ENCODE measurements at places on chromosomes 11 and 22. TPM values are rescaled to one million over a fixed set of nuclear protein-coding genes. Genes with fewer than 3 reads are reported as not detected.

Gene KLHDC7B
- total RNA-seq = 49.1 TPM

Gene OR52N4
- 1.4 TPM for total RNA-seq

Gene CRYBB3
- total RNA-seq = 0.77 TPM

Gene TYR
- total RNA-seq = not detected

DNA sequence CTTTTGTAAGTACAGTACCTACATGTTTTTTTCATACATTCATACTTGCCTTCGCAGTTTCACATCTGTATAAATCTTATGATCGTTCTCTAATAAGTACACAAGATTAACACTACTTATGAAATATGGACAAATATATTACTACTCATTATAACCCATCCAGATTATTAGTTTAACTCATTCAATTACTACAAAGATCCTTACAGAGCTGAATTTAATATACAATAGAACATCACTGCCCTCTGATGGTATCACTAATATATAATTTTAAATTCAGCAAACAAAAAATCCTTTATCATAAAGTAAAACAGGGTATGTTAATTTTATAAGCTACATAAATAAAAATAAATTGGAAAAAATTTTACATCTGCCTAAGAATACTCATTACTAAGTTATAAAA, 7.4 kb downstream of the SVIP start:
- no peak for DNase-seq

DNA sequence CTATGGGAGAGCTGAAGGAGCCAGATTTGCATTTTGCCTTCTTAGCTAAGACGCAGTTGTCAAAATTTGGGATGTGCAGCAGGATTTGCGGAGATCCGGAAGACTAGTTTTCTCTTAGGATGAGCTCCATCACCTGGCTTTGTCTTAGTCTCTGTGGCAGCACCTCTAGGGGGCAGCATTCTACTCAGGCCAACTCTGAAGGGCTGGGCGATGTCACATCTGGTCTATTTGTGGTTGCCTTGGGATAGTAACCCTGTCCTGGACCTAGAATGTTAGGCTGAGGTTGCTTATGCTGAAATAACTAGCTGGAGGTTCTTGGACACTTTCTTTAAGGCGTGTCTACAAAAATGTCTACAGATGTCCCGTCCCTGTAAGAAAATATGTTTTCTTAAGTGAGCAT, 116.2 kb downstream of the FAT3 start:
- no peak for DNase-seq

DNA sequence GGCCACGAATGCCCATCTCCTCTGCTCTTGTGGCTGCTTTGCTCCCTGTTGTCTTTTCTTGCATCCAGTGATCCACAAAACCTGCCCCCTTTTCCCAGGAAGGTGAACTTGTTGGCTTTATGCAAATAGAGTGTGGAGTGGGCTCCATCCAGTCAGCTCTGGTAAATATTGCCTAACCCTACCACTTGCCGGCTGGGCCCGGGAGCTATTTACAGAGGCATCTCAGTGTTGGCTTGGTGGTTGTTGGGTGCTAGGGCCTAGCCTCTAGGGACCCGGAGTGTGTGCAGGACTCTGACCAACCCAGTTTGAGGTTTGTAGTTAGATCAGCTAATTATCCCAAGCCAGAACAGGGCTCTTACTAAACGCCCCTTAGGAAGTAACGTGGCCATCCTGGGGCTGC, 40.8 kb upstream of the TLCD5 start:
- no peak for DNase-seq

DNA sequence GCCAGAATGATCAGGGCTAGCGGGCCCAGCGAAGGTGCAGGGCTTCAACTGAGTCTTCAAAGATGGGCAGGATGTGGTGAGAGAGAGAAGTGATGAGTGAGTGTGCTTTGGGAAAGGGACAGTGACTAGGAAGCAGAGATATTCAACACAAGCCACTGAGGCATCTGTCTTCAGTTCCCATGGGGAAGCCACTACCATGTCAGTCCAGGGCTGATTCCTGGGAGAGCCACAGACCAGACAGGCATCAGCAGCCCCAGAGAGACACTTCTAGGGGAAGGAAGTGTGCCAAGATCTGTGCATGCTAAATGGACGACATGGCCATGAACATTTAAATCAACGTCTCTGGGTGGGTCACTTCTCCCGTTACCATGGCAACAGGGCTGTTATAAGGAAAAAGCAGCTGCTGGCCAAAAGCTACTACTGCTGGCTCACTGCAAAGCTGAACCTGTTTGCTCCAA, 28.5 kb downstream of the P4HA3 start:
- DNase-seq = no peak

DNA sequence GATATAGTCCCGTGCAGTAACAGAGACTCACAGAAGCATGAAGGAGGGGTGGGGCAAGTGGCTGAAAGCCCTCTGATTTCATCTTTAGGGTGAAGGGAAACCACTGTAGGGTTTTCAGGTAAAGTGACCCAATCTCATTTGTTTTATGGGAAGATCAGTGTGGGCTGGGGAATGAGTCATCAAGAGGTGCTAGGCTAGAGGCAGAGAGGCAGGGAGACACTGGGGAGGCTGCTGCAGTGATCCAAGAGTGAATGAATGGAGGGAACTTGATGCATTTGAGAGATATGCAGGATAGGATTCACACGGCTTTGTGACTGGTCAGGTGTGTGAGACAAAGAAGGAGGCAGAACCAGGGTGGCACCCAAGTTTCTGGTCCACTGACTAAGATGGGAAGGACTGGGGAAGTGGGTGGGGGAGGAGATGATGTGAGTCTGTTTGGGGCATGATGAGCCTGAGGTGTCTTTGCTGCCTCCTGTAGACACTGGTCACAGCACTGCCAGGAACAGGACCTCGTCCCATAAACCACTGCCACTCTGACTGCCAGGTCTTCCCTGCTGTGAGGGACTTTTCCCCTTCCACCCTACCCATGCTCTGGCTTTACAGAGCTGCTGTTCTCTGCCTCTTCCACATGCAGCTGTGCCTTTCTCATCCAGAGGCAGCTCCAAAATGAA, 239.0 kb downstream of the TENM4 start:
- no peak for DNase-seq

DNA sequence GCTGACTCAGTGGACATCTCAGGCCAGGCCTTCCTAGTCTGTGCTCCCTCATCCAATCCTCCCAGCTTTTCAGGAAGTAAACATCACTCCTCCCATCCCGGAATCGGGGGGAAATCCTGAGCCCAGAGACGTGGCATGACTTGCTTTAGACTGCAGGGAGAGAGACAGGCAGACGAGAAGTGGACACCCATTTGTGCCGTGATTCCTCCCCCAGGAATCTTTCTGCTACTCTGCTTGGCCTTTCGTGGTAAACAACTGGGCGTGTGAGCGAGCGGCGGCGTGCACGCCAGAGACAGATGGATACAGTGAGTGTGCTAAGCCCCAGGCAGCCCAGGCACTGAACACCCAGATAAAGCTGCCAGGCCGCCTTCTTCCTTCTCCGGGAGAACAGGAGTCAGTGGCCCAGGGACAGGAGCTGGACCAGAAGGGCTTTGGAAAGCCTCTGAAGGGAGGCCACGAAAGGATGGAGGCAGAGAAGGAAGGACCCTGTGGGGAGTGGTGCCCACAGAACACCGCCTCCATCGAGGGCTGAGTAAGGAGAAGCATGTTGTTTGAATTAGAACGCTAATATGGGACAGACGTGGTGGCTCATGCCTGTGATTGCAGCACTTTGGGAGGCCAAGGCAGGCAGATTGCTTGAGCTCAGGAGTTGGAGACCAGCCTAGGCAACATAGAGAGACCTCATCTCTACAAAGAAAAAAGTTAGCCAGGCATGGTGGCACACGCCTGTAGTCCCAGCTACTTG, 53.0 kb upstream of the PRR5 start:
- DNase-seq = no peak

GRCh38 chr11:11871991-11872401, 30.2 kb downstream of the USP47 start:
- no peak for DNase-seq

DNA sequence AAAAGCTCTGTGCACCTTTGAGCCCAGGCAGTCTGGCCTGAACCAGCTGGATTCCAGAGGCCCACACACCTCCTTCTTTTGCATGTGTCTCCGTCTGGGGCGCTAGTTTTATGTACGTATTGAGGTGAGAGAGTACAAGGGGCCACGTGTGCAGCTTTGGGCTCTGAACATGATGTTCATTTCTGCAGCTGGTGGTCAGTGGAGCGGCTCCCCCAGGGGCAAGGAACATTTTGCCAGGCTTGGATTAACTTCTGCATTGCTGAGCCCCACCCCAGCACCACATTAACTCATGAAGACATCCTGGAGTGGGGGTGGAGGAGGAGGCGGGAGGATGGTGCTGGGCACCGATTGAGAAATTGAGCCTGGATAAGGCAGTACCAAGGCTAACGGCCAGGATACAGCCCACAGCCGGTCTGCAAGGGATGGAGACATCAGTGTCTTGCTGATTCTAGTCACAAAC, 13.8 kb downstream of the USP2 start:
- no peak for DNase-seq

DNA sequence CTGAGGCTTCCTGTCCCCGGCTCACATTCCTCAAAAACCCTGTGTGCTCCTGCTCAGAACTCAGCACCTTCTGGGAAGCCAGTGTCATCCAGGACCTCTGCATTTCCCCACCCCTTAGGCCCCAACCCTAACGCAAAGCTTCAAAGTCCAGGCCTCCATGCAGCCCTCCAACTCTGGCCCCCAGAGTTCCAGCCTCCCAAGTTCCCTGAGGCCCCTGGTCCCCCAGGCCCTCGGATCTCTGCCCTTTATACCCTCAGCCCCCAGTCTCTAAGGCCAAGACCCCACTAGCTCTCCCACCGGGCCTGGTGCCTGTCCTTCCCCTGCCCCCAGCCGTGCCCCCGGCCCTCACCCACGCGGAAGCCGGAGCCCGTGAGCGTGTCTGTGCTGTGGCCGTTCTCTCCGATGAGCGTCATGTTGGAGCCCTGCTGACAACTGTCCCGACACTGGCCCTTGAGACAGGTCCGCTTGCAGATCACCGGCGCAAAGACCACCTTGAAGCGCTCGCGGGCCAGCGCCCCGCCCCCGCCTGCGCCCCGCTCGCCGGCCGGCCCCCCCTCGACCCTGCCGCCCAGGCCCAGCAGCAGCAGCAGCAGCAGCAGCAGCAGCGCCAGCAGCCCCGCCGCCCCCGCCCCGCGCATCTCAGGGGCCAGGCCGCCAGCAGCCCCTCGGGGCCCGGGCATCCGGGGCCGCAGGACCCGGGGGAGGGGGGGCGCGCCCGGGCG, 718 bp downstream of the LTBP3 start:
- peak; percentile 55 for DNase-seq

GRCh38 chr22:23282089-23282501, 101.8 kb downstream of the BCR start:
- DNase-seq = no peak

- no peak for DNase-seq
These were observed 109.0 kb upstream of the B3GAT1 start for GRCh38 chr11:134521001-134521400.

DNA sequence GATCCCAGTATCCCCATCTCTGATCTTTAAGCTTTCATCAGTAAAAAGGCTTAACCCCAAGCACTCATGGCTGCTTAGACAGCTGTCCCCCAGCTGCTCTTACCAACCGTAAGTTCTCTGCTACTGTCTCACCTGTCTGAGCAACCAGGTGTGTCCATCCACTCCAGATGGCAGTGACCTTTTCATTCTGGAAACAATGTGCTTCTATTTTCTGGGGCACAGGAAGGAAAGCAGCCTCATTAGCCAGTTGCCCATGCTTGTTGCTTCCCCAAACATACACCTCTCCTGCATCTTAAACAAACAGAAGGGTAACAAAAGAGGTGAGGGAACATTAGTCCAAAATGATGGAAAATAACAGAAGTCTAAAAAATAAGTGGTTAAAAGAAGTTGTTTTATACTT, 24.4 kb downstream of the SERGEF start:
- DNase-seq = no peak

GRCh38 chr11:97157221-97157740, 767.5 kb downstream of the JRKL start:
- DNase-seq = no peak

DNA sequence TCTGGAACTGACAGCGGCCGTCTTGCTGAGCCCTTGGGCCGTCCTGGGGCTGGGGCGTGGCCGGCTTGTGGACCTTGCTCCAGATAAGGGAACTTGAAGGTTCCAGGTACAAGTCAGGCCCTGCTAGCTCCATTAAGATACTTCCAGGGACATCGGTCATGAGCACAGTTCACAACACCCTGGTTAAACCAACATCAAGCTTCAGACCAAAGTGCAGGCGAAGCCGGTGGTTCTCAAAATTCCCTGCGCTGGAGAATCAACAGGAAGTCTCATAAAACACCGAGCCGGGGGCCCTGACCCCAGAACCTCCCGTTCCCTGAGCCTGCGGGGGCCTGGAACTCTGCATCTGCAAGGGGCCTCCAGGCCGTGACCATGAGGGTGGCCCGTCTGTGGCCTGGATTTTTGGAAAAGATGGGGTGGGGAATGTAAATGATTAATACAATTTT, 1043.8 kb downstream of the BRD1 start:
- no peak for DNase-seq

GRCh38 chr11:12195768-12196167, 85.4 kb downstream of the MICAL2 start:
- peak; percentile 68 for DNase-seq

DNA sequence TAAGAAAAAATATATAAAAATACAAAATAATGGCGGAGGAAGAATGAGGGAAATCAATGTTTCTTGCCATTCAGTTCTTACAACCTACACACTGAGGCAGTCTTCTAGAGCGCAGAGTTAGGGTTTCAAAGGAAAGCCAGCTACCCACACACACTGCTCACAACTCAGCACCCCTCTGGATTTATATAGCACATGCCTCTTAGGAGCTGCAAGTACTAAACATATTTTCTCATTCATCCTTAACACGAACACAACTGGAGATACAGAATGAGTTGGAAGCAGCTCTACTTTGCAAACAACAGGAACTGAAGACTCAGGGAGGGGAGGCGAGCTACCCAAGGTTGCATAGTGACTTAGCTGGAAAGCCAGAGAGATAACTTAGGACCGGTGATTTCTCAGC, 293.8 kb downstream of the CTTN start:
- DNase-seq = no peak

GRCh38 chr22:41320416-41321240, 19.3 kb downstream of the ZC3H7B start:
- no peak for DNase-seq
